ENCODE measurements at places on chromosomes 5 and 9.

DNA sequence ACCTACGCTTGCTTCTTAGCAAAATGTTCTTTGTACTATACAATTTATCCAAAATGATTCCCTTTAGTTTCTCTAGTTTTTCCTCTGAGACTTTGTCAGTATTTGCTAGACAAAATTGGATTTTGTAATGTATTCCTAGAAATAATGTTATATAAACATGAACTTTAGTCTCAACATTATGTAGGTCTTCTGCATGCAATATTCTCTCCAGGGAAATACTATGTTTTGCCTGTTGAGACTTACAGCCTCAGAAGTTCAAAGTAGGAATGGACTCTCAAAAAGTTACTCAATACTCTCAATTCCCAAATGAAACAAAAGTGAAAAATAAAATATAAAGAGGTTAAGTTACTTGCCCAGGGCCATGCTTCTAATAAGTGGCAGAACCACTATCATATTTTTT is 24.8 kb upstream of the SMC2 start:
- no peak for DNase-seq

DNA sequence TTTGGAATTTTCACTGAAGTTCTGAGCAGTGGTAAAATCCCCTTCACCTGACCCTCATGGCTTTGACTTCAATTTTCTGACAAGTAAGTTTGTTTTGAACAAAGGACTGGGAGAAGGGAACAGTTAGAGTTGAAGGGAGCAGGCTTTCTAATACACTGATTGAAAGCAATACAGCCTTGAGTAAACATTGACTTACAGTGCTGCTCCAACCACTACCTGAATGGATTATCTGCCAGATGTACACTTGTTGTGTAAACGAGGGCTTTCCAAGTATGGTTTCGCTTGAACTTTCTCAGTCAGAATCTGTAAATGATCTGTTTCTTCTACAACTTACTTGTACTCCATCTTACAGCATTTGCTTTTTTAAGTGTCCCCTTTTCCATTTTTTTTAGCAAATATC is 1414.9 kb upstream of the NUDT12 start:
- no peak for DNase-seq

- no peak for DNase-seq
Observed at GRCh38 chr9:75633451-75634057, 256.9 kb upstream of the PCSK5 start.

- no peak for DNase-seq
Observed at GRCh38 chr9:136634904-136635303, 27.8 kb upstream of the EGFL7 start.

DNA sequence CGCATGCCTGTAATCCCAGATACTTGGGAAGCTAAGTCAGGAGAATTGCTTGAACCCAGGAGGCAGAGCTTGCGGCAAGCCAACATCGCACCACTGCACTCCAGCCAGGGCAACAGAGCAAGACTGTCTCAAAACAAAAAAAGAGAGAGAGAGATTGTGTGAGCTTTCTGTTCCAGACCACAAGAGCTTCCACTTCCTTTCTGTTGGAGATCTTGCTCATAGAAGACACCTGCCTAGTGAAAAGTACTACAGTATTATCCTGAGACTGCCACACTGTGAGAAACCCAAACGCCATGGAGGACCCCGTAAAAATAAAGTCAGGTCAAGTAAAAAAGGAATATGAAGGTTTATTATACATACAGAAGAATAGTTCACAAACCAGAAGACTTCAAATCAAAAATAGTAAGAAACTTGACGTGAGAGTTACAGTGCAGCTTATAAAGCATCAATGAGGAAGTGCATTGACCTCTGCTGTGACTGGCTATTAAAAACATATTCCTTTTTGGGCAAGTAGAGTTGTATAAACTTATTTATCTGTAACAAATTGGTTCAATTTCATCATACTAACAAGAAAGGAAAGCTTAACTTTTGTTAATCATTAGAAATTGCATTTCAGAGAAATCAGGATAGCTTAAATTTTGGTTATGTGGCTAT is 4.3 kb upstream of the EMB start:
- DNase-seq = no peak

- DNase-seq = no peak
Observed at GRCh38 chr9:93154293-93154903, 20.3 kb upstream of the NINJ1 start.

Measured in right hindlimb (tissue), 1 donor.